ENCODE measurements at places on chromosomes 2 and 18.

DNA sequence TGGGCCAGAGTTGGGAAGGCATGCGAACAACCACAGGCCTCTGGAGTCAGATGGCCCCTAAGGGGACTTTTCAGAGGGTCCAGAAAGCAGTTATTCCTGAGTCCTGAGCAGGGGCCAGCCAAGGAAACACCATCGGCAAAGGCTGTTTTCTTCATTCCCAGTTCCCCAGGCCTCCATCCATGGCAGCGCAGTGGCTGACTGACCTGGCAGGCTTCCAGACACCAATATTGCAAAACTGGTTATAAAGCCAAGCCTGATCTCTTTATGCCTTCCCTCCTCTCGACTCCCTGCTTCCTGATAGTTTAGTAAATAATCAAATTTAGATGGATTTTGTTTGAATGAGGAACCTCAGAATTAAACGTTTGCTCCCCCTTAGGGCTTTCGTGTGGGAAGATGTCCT, 133.4 kb upstream of the ITGA6 start:
- DNase-seq: no peak

DNA sequence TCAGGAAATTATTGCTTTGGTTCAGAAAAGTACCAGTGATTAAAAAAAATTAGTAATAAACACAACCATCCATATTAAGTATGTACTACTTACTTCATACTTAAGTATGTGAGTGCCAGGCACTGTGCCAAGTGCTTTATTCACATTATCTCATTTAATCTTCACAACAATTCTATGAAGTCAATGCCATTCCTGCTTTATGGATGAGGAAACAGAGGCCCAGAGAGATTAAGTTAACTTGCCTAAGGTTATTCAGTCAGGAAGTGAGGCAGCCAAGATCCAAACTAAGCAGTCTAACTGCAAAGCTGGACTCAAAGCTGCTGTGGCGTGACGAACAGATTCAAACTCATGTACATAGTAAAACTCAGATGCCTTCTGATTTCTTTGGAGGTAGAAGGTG, 22.3 kb downstream of the DTNB start:
- no peak for DNase-seq

- DNase-seq: no peak
These were observed 15.0 kb upstream of the CYS1 start for GRCh38 chr2:10095175-10095574.

- no peak for DNase-seq
These were observed 34.0 kb downstream of the NAPG start for GRCh38 chr18:10559553-10560451.

- no peak for DNase-seq
These were observed 296.2 kb downstream of the SLC8A1 start for GRCh38 chr2:40155728-40156127.

GRCh38 chr2:199160677-199161465, 296.9 kb downstream of the SATB2 start:
- no peak for DNase-seq

DNA sequence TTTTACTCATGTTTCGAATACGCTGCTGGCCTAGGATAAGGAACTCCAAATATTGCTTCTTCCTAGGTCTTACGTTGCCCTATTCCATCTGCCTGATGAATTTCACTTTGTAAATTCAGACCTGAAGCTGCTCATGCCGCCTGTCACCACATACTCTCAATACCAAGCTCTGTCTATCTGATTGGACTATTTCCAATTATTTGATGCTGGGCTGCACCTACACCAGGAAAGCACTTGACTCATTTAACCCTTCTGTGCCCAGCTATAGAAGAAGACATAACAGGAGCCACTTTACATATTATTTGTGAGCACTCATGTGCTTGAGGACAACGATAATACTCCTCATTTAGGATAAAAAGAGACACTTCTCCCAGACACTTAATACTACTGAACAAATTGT, 1293.9 kb upstream of the LRRTM1 start:
- DNase-seq: no peak

- DNase-seq: no peak
These were observed 162.2 kb upstream of the MEIS1 start for GRCh38 chr2:66272751-66273150.

DNA sequence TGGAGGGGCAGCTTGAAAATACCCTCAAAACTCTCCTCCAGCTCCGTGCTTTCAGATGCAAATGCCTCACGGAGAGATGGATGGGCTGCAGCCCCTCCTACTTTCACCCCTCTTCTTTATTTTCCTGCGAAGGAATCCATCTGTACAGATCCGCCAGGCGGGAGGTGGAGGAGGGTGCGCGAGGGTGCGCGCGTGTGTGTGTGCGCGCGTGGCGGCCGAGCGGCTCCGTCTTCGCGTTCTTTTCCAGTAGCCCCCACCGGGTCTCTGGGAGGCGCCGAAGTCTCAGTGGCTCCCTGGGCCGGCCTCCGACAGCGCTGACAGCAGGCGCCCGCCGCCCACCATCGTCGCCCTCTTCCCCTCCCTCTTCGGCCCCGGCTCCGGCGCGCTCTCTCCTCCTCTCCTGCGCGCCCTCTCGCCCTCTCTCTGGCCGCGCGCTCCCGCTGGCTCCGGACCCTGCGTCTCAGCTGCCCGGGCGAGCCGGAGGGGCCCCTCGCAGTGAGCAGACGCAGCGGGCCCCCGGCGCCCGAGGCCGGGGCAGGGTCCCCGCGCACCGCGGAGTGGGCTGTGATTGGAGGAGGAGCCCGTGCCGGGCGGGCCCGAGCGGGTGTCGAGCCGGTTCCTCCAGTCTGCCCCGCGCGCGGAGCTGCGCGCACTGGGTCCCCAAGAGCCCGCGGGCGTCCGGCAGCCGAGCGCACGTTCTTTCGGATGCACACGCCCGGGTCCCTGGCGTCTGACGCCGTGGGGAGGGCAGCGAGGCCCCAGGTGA, at the start of gene CDH7:
Gene CDH7 (plus strand): TSS at position 624 of the 766 bp plus-strand sequence. CDS start 11,831 bp downstream, outside the sequence.
- DNase-seq: no peak

DNA sequence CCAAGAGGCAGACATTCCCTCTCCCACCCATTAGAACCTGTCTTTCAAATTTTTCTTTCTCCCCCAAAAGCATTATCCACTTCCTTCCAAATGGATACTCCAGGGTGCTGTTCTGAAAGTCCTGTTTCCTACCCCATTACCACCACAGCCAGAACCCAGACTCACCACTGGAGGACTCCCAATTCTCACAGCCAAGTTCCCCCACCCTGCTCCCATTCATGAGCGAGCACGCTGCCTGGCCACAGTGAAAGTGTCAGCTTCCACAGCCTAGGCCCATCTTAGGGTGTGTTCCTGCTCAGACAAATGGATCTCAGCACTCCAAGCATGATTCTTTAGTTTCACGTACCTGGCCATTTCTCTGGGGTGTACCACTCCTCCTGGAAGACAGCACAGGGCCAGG, 3.8 kb upstream of the ANKRD53 start:
- no peak for DNase-seq

- DNase-seq: no peak
These were observed 42.0 kb downstream of the EPHA4 start for GRCh38 chr2:221529943-221530652.

DNA sequence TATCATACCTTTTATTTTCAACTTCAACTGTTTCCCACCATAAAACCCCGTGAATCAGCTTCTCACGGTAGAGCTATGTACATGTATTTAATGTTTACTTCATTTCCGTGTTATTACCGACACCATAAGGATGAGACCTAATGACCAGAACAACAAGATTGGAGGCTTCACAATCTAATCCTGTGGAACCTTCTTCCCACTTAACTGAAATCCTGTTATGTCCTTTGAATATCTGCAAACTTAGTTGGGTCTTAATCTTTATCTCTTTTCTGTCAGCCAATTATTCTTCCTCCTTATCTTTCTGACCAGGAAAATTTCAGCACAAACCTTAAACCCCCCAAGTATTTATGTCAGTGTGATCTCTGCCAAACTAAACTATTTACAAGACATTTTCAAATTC, 214.4 kb downstream of the TMX3 start:
- DNase-seq: no peak

DNA sequence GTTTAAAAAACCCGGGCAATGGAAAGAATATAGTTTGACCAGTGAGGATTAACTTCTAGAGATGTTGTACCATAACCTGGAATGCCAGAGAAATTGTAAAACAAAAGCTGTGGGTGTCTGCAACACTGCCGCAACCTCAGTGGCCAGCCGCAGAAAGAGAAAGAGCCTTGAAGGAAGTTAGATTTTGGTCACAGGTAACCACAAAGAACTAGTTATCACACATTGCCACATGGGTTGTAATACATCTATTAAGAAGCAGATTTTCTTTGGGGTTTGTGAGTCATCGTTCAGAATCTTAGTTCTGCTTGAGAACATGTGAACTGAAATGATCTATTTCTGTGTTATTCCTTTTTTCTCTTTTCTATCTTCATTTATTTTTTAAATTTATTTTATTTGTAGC, 222.9 kb upstream of the AGAP1 start:
- peak; percentile 50 for DNase-seq

DNA sequence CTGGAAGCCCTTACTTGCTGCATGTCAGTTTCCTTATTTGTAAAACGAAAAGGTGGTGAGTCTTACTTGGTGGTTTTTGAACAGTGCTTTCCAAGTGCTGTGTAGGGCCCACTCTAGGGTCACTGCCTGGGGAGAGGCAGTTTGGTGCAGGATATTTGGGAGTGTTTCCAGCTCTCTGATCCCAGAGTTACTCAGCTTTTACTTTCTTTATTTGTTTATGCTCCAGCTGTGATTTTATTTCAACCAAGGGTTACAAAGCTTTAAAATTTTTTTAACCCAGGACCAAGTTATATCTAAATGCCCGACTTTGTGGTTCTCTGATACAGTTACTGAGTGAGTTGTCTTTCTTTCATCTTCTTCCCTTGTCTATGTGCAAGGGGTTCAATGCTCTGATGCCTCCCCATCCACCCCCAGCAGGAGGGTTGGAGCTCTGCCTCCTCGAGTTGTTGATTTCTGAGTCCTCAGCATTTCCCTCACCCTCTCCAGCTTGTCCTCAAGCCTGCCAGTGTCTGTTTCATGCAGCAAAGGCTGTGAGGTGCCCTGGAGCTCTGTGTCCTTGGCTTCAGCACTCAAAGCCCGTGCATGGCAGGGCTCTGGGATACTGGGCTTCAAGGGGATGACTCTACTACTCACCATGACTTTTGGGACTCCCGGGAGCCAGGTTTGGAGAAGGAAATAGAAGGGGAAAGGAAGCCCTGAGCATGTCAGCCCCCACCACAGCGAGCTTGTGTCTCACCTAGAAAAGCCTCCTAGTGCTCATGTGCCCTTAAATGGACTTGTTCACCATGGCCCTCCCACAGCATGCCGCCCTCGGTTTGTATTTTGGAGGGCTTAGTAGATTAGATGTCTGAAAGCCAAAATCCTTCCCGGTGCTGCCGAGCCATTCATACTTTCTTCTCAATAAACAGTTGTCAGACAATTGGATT, 236.8 kb downstream of the SETBP1 start:
- no peak for DNase-seq

GRCh38 chr2:182359027-182359989, 67.5 kb downstream of the PDE1A start:
- DNase-seq: no peak

DNA sequence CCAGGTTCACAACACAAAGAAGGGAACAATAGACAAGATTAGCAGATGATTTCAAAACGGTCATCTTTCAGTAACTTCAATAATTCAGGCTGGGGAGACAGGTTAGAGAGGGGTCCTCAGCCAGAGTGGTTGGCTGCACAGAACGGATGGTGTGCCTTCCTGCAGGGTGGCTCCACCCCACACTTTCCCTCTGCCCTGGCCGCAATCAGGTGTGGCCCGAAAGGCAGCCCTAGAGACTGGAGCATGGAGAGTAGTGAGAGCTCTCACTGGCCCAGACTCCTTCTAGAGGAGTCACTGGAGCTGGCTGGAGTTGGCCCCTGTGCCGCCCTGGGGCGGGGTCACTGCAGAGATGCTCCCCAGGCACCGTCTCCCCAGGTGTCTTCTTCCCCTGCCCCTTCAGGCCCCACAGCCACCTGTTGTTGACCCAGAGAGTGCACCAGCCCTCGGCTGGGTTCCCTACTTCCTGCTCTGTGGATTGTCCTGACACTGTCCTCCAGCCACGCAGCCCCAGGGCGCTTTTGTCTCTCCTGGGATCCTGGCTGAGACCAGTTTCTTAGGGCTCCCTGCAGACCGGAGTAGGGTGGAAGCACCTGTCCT, 126.8 kb downstream of the PXDN start:
- no peak for DNase-seq

DNA sequence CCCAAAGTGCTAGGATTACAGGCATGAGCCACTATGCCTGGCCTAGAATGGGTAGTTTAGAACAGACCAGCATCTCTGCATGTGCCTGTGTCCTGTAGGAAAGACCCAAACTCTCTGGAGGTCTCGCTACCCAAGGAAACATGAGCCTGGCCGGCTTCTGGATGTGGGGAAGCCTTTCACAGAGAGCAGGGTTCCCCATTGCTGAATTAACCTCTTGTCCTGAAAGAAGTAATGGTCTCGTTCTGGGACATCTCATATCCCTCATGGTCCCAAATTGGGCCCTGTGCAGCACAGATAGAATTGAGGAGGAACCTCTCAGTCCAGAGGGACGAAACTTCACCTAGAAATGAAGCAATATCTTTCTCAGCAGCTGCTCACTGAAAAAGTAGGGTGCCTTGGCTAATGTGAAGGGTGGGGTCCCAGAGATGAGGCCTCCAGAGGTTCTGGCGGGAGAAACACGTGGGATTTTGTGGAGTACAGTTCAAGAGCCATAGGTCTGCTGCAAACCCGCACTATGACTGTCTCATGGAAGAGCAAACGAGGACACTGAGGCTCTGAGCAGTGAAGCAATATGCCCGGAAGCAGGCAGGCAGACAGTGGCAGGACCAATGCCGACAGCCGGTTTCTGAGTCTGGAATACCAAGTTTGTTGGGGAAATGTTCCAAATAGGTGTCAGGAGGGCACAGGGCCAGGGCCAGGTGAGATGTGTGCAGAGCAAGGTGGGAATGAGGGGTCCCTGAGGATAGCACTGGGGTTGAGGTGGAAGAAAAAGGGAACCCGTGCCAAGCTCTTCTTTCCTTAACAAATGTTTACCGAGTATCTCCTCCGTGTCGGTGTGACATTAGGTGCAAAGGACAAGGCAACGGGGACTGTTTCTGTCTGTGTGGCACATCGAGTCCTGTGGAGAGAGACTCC, 121.0 kb upstream of the TWIST2 start:
- no peak for DNase-seq

GRCh38 chr2:66389651-66390131, 45.2 kb upstream of the MEIS1 start:
- DNase-seq: no peak

Measured in stimulated activated CD4-positive, alpha-beta T cell treated with anti-CD3 and anti-CD28 coated beads, Interleukin-12 subunit alpha, Interleukin-12 subunit beta, amount 100 ng/mL, for 48 hours (primary cell).